Activated T-helper 1 cell treated with Interleukin-2 at 50 U/mL for 16 hours (primary cell): ENCODE measurements at places on chromosomes 6 and 20.

GRCh38 chr20:46142124-46142523, 24.0 kb downstream of the CD40 start:
- no peak for DNase-seq

DNA sequence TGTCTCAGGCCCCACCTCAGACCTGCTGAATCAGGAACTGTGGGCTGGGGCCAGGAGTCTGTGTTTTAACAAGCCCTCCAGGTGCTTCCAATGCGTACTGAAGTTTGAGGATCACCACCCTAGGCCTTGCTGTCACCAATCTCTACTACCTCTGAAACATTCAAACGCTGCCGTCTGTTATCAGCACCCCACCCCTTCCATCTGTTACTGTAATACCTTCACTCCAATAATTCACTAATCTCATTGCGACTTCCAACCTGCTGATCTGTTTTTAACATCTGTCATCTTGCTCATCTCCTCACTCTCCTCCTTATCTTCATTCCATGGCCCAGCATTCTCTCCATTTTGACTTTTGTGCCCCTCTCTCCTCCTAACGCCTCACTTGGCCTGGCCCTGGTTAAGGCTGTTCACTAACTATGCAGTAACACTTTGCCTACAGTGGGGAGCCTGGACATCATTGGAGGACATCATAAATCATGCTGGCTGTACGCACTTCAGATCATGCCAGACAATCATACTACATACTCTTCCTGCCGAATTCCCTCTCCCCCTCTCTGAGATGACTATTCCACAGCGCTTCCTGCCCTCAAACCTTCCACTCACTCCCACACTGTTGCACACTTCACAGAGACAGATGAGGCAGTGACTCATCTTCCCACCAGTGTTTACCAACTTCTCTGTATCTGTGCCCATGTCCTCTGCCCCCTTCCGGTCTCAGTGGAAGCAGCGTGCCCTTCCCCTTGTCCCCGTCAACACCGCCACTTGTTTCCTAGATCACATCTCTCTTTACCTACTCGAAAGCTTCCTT, 3.0 kb upstream of the GUCA1B start:
- no peak for DNase-seq

DNA sequence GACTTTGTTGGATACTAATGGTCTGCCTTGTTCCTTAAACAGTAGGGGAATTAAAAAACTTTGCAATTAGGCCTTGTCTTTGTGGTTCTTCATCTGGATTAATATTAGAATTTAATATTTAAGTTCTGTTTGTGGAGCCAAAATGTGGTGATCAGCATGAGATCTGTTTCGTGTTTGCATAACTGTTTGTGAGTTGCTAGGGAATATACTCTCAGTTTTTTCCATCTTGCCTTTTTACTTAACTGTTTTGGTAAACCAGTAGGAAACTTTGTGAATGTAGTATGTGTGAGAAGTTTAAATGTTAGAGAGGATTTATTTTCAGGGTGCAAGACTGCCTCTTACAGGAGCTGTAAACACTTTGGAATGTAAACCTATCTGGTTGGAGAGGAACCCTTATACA, 35.6 kb downstream of the LRRC1 start:
- DNase-seq: no peak

DNA sequence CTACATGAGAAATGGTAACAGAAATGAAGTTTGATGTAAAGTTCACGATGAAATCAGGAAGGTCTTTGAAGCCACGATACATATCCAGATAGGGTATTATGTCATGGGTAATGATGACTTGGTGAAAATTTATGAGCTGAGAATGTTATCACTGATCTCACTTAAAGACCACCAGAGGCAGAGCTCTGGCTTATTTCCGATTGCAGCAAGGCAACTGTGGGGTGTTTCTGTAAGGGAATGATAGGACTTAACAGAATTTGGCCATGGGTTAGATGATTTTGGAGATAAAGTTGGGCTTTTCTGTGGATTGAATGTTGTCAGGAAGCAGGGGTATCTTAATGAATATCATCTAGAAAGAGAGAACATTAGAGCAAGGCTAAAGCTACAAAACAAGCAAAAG, 508.4 kb downstream of the HDGFL1 start:
- DNase-seq: no peak

GRCh38 chr6:88276331-88276730, 110.2 kb upstream of the CNR1 start:
- no peak for DNase-seq

DNA sequence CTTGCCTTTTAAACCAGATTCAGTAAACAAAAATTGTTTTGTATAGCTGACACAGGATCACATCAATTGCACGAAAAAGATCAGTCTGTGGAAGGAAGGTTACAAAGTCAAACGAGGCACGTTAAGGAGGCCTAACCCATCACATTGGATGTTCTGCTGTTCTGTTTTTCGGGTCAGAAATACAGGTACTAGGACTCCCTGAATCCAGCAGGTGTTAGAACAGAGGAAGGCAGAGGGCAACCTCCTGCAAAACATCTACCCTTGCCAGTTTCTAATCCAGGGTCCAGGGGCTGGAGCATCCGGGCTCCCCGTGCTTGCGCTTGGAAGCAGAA, 64.6 kb downstream of the PLG start:
- no peak for DNase-seq

DNA sequence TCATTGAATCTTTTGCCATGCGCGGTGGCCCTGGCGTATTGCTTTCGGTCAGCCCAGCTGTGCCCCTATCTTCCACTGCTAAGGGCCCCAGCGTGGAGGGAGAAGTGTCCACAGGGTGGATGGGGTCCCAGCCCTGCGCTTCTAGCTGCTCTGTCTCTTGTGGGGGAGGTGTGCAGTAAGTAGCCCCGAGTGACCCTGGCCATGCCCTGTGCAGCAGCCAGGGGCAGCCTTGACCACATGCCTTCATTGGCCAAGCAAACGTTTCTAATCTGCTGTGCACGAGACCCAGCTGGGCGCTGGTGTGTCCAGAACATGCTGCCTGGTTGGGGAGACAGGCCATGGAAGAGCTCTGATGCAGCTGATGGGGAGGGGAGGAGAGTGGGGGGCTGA, 13.6 kb downstream of the TMEM181 start:
- no peak for DNase-seq

GRCh38 chr20:12028771-12029170, 111.1 kb downstream of the BTBD3 start:
- DNase-seq: no peak

DNA sequence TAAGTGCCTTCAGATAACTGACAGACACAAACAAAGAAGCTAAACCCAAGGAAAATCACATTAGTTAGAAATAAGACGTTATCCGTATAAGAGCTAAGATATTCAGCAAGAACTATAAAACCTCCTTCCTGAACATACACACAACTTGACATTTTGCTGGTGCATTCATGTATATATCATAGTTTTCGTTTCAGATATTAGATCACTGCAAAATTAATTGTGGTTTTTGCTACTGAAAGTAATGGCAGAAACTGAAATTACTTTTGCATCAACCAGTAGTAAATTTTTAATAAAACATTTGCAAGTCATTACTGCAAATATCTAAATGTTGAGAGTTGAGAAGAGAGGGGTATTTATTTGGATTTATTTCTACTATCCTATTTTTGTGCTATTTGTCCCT, 26.1 kb upstream of the KCNQ5 start:
- DNase-seq: no peak
